ENCODE measurements at places on chromosomes 1 and 21.
A peak's percentile ranks its signal among the peaks of the same experiment; 100 is the strongest.

GRCh38 chr1:54300401-54300800 is 100.4 kb downstream of the MRPL37 start:
- DNase-seq, result no peak

DNA sequence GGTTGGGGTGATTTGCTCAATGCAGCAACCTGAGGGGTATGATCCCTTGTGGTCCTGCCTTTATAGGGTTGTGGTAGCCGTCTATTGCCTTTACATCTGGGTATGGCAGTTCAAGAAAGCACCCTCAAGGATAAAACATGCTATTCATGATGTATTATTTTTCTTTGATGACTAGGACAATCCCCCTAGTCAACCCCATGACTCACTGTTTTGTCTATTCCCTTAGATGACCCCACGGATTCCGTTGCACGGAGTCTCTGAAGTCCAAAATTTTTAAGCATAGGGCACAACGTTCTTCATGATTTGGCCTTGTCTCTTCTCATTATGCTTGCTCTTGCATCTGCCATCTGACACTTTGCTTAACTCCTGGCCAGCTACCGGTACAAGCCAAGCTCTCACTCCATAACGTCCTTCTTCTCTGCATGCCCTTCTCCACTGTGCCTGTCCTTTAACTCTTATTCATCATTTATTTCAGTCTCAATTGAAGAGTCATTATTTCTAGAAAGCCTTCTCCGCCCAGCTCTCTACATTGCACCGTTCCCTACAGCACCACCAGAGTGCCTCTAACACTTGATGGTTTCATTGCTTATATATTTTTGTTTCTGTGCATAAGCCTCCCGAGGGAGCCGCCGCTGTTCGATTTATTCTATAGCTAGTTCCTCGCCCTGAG is 838 bp upstream of the DISP1 start:
- DNase-seq, result no peak

DNA sequence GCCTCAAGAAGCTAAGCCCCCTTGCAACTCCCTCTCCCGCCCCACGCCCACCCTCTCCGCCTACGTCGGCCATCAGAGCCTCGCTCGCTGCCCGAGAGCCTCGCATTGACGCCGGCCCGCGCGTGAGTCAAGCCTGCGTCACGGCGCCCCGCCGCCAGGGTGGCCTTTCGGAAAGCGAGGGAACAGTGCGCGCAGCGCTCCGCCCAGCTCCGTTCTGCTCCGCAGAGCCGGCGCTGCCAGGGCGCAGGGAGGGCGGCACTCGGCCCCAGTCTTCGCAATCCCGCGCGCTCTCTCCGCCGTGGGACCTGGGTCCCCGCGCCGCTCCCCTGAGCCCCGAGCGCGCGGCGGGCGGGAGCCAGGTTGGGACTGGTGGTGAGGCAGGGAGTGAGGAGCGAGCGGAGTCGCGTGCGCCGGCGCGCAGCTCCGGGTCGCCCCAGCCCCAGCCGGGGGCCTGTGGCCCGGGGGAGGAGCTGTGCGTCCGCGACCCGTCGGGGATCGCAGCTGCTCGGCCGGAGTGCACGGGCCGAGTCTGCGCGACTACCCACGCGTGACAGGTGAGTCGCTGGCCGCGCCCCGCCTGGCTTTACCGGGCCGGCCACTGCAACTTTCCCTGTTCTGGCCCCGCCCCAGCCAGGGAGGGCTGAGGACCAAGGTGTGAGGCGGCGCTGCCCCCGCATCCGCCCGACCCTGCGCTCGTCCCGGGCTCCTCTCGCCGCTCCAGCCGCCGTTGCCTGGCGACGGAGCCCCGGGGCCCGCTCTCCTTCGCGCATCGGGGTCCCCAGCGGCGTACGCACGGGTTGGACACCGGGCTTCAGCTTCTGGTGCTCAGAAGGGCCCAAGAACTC is at the start of gene SLC6A17:
Gene SLC6A17, plus strand, starts transcription at position 165 of the 845 bp plus-strand sequence. CDS start 16,436 bp downstream, outside the sequence.
- no peak for DNase-seq

DNA sequence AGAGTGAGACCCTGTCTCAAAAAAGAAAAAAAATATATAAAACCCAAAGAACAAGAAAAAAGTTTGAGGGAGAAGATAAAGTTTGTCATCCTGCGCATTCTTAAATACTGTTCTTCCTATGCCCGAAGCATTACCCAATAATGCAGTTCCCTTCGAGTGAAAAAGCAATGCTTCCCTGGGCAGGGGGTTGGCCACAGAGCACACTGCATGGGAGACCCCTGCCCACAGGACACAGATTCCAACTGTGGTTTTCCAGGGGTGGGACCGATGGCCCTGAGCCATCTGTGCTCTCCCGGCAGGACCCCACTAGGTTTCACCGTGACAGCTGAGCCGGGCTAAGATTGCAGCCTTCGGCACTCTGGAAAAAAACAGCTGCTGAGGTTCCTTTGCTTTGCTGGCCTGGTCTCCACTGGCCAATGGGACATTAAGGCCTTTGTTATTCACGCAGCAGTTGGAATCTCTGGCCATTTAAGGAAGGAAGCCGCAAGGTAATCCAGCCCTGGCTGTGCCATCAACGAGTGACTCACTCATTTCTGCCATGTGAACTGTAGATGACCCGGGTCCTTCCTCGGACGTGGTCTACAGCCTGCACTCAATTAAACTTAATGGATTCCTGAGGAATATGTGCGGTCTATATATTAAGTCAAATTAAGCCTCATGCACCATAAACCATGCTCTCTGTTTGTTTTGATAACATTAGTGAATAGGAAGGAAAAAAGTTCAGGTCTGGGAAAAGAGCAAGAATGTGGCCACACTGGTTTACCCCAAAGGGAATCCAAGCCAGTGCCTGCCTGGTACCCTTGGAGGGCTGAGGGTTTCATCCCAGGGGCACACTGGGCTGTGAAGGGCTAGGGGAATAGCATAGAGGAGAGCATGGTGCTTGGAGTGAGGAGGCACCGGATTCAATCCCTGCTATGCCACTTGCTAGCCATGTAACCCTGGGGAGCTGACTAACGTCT is 163.2 kb downstream of the ZBTB18 start:
- DNase-seq, result no peak

GRCh38 chr1:208106218-208106617 is 138.0 kb downstream of the PLXNA2 start:
- DNase-seq, result no peak

GRCh38 chr1:200787896-200788387 is 49.2 kb downstream of the CAMSAP2 start:
- no peak for DNase-seq

DNA sequence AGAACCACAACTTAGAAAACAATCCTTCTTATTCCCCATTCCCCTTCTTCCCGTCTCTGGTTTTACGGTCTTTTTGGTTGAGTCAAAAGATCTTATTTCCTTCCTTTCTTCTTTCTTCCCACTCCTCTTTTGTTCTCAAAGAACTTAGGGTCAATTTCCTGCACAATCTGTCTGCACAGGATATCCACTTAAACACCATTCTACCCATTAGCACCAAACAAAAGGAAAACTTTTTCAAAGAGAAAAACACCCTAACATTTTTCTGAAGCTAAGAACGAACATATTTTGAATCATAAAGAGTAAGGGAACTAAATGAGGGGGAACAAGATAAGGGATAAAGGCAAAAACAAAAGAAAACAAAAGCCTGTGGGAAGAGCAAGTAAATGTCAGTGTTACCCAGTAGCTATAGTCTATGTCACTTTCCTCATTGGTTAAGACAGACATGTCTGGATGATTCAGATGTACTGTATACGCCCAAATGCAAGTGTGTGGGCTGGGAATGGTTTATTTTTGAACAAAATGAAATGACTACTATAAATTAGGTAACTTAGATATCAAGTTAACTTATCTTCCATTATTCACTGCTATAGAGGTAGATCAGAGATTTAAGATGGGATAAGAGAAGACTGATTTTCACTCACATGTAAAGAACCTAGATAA is 59.9 kb downstream of the TOR3A start:
- DNase-seq, result no peak

- no peak for DNase-seq
These were observed 129.9 kb upstream of the NEGR1 start for GRCh38 chr1:72412286-72412685.

GRCh38 chr1:32742956-32743355 is 40.4 kb upstream of the SYNC start:
- DNase-seq, result no peak

DNA sequence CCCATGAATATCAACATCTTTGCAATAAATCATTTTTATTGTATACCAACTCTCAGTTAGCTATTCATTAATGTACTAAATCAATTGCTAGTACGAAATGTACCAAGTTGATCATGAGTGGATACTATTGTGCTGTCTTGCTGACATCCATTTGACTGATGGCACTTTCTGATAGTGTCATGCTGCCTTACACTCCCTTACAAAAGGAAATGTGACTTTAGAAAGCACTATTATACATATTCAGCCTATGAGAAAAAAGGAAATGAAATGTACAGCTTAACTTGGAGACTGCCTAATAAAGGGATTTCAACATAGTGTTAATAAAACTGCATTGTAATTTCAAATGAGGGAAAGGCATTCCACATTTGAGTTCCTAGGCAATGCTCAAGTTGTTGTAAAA is 52.2 kb downstream of the PLA2G4A start:
- DNase-seq, result no peak

GRCh38 chr1:18691648-18692047 is 61.0 kb downstream of the PAX7 start:
- no peak for DNase-seq

- no peak for DNase-seq
These were observed 56.0 kb upstream of the NTPCR start for GRCh38 chr1:232894436-232894835.

- no peak for DNase-seq
These were observed 53.8 kb downstream of the STUM start for GRCh38 chr1:226602186-226603021.

DNA sequence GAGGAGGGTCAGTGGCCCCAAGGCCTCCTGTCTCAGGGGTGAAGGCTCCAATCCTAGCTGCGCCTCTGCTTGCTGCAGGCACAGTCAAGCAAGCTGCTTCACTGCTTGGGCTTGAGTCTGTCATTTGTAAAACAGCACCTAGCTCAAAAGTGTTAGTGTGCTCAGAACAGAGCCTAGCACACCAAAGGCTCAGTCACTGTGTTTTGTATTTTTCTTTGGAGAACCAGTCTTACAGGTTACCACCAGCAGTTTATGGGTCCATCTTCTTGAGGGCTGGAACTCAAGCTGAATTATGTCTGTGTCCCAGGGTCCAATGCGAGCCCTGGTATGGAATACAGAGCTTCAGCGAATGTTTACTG is 113.6 kb downstream of the DMRTB1 start:
- DNase-seq, result no peak

- no peak for DNase-seq
These were observed 81.4 kb downstream of the VAV3 start for GRCh38 chr1:107883562-107883961.

DNA sequence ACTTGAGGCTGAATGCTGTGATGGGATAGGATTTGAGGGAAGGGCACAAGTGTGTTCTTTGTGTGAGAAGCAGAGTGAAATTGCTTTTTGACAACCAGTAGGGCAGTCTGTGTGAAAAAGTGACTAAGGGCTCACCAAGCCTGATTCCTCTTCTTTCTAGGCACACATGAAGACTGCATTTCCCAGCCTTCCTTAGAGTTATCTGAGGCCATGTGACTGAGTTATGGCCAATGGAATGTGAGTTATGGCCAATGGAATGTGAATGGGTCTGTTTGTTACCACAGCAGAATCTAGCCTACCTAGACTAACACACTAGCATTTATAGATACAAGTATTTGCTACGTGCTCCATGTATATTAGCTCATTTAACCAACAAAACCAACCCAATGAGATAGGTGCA is 35.3 kb upstream of the DIRAS3 start:
- DNase-seq, result no peak

DNA sequence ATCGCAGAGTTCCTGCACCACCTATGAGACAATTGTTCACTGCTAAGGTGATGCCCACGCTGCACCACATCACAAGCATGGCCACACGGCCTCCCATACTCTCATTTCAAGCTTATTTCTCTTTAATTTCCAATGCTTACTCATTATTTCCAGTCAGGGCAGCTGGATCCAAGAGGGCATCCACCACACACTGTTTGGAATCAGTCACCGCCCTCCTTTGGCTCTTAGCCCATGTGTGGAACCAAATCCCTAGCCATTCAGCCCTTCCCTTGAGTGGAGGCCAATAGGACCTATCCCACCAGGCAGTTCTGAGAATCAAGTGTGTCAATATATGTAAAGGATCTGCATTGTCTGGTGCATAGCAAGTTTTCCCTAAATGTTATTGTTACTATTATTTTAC is 26.3 kb upstream of the PALMD start:
- no peak for DNase-seq

DNA sequence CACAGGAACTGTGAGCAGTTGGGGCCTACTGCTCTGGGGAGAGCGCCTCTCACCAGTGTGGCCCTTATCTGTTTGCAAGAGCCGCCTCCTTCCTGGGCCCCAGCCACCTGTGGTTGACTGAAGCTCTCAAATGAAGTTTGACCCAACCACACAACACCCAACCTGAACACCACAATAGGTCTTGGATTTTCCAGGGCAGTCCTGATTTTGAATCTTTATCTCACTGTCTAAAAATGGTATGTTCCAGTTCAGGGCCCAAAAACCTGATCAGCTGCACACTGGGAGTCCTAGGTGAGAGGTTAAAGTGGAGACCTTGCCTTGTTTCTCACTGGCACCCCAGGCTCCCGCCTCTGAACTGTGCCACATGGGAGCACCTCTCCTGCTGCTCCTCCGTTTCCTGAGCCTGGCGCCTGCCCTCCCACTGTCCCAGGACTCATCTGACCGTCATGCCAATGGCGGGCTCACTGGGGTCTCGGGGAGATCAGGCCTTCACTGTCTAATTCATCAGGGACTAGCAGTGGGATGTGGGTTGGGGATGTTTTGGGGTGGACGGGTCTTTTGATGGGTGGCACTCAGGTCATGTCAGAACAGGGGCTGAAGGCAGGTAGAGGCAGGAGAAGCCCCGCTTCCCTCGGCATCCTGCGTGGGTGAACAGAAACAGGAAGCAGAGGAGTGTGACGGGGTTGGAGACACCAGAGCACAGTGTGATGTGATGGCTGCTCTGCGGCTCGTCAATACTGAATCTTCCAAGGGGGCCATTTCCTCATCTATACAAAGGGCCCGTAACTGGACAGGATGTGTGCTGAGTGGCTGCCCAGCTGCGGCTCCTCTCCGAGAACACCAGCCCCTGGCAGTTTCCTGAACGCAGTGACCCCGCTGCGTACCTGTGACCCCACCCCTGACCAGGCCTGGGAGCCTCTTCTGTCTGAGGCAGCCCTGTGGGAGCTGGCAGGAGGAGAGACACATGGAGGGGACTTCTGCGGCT is 59.6 kb upstream of the ITPKB start:
- DNase-seq, result no peak

GRCh38 chr1:227919906-227920305 is 27.8 kb downstream of the WNT9A start:
- no peak for DNase-seq

DNA sequence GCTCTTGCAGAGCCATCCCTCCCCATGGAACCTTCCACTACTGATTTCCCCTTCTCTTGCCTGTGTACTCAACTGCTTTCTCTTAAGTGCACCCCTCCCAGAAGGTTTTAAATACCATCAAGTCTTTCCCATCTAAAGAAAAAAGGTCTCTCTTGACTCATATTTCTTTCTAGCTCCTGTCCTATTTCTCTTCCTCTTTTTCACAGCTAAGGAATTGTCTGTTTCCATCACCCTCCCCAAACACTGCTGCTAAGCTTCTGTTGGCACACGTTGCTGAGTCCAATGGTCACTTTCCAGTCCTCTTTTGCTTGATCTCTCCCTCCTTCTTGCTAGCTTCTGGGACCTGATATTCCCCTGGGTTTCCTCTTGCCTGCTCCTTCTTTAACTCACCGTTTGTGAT is 13.3 kb upstream of the GNL2 start:
- DNase-seq, result no peak

- DNase-seq, result peak; percentile 53
These were observed 106.9 kb upstream of the TMEM51 start for GRCh38 chr1:15046487-15047165.

- no peak for DNase-seq
These were observed at the start of gene PRKACB for GRCh38 chr1:84143796-84144565. TSS of gene PRKACB (plus strand) at chr1:84144271. CDS start at chr1:84144362, 91 bp downstream.
